ENCODE measurements at places on chromosomes 5 and 9.
A peak's percentile ranks its signal among the peaks of the same experiment; 100 is the strongest.

DNA sequence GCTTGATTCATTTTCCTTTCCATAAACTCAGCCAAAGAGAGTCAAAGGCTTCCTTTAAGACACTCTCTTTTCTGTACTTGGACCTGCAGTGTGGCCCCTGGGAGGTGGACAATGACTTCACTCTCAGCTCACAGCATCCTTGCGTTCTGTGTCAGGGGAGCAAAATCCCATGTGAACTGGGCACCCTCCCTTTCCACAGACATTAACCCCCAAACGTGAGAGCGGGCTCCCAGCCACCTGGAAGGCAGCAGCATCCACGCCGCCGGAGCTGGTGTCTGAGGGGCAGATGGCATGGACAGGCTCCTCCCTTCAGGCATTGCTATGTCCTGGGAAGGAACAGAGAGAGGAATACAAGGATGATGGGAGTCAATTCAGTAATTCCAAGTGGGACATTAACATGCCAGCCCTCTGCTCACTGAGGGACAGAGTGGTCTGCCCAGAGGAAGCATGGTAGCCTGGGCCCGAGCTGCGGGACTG, 39.5 kb downstream of the TRIP13 start:
- DNase-seq = peak; percentile 46

DNA sequence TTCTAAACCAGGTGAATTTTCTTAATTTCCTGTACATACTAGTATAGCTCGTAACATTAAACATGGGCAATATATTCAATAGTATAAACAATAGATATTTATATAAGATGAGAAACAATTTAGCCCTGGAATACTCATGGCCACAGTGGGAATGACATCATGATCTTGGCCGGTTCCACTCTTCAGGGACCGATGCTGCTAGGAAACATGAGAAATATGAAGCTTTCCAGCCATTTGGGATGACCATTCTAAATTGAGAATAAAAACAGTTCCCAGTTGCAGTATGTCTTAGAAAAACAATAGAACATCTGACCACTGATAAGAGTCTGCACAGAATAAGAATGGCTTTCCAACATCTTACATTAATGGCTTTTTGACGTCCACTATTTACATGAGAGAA, 33.3 kb upstream of the SLCO6A1 start:
- DNase-seq = no peak

DNA sequence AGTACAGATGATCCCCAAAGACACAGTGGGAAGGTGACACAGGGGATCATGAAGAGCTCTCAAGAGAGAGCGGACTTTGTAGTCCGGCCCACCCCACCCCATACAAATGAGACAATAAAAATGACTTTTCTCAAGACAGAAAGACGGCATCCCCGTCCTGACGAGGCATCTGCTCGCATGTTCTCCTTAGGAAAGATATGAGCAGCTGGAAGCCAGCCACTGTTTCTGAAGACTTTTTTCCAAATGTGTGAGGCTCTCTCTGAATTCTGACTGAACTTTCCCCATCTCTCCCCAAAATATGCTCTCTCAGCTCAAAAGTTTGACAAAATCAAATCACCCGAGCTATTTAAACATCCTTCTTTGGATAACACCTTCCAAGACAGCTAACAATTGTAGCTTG, 105.2 kb downstream of the RFK start:
- no peak for DNase-seq

DNA sequence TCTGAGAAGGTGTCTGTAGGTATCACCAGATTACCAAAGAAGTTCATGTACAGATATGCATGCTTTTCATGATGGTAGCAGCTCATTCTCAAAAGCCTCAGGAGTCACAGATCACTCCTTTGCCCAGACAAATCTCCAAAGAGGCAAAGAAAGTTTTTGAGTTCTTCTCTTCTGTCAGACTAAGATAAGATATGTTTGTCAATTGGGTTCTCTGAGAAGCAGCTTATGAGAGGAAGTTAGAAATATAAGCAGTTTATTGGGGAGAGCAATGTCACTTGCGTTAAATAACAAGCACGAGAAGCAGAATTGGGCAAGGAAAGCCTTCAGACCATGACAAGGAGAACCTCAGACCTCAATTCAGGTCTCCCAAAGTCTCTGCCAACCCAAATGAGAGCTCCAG, 219.2 kb upstream of the KLF4 start:
- no peak for DNase-seq

DNA sequence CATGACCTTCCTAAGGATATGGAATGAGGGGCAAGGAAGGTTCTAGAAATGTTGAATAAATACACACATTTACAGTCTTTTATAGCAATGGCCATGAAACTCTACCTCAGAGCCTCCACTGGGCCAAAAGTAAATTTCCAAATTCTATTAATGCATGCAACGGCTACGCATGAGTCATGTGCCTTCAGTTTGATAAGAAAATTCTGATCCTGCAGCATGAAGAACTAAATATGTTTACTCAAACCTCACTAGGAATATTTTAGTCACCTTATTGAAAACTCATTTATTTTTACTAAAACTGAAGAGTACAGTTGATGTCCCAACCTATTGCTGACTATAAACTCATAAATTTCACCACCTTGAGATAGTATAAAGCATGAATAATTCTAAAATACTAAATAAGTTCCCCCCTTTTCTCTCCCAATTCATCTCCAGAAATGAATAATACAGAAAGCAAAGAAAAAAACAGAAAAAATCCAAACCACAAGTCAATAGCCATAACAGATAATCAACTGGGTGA, 92.4 kb downstream of the GNAQ start:
- DNase-seq = no peak

- DNase-seq = no peak
Measured at GRCh38 chr5:72281764-72282499, 38.1 kb downstream of the MRPS27 start.

DNA sequence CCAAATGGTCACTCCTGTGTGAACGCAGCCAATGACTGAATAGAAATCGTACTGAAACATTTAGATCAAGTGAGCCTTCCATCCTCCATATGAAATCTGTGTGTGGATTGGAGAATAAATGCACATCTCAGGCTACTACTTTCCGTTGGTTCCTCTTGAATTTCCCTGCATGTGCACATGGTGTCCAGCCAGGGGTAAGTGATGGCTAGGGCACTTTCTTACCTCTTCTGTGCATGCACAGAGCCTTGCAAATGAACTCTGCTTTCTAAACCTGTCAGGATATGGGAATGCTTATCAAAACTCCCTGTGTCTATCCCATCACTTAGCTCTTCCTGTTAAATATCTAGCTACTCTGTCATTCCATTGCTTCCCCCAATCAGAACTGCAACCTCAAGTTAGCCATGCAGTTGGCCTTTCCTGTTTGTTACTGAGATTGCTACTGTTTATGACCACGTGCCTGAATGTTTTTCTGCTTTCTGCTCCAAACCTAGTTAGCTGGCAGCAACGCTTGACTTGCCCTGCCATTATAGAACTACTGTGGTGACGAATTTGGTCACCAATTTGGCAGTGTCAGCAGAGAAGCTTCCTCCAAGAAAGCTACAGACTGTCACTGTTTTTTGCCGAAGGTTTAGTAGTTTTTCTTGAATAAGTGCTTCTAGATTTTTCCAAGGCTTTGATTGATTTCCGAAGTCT, 661.6 kb downstream of the LRRC70 start:
- no peak for DNase-seq

DNA sequence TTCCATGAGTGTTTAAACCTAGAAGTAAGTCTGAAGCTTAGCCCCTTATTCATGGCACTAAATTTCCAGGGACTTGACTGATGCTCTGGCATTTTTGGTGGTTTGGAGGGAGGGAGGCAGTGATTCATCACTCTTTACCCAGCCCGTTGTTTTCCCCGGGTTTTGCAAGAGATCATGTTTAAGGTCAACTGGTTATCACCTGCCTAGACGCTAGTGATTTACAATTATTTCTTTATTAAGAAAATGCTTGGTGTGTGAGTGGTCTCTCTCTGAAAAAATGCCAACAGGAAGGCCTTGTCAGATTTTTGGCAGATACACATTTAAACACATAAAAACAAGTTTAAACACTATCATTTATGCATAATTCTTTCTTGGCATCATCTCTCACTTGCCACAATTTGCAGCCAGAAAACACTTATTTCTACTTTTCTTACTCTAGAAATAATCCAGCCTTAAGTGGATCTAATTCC, 737.9 kb upstream of the ZNF608 start:
- DNase-seq = no peak

DNA sequence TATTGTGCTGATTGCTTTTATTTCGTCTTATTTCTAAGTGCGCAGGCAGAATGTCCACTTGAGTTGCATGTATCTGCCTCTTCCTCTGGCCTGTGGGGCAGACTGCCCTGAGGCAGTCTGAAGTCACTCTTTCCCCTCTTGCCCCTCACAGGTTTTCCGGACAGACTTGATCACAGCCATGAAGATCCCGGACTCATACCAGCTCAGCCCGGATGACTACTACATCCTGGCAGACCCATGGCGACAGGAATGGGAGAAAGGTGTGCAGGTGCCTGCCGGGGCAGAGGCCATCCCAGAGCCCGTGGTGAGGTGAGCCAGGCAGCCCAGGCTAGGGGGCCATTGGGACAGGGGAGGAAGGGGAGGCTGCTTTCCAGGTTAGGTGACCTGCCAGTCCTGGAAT, 26.4 kb downstream of the JADE2 start:
- DNase-seq = no peak

- DNase-seq = no peak
Measured at GRCh38 chr9:29063031-29063430, 1489.8 kb upstream of the C9orf72 start.

DNA sequence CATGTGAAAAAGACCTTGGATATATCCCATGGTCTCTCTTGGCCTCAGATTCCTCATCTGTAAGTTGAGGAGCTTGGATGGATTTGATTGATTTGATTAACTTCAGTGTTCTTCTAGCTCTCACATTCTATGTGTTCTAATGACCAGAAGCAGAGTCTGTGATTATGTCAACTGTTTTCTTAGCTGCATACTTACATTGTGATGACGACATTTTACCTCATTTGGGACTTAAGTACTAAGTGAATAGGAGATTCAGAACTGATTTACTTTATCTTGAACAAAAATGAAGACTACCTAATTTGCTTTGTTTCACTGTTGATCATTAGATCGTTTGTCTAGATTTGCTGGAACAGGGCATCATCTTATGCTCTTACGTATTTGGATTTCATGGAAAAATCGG, 427.7 kb downstream of the SH3GL2 start:
- DNase-seq = no peak

- no peak for DNase-seq
Measured at GRCh38 chr5:133873449-133873848, 95.0 kb downstream of the C5orf15 start.

DNA sequence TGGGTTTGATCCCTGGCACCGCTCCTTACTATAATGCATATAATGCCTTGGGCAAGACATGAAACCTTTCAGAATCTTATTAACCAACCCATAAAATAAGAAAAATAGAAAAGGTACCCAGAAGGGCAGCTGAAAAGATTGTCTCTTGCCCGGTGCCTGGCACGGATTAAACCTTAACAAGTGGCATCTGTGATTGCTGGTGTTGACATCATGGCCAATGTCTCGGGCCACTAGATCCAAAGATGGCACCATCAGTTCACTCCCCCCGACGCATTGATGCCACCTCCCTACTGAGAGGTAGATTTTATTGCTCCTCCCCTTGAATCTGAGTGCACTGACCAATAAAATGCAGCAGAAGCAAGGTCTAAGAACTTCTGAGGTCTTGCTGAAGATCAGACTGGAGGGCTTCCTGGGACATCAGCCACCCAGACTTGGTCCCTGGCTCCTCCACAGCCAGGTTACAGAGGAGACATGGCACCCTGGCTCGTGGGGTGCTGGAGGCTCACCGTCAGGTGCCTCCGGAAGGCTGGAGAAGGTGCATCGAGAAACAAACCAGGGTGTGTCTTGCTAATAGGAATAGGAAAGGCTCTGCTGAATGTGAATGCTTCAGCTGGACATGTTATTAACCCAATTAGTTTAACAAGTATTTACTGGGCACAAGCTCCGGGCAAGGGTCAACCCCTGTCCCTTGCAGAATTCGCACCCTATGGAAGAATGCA, 80.0 kb upstream of the COL5A1 start:
- DNase-seq = no peak

DNA sequence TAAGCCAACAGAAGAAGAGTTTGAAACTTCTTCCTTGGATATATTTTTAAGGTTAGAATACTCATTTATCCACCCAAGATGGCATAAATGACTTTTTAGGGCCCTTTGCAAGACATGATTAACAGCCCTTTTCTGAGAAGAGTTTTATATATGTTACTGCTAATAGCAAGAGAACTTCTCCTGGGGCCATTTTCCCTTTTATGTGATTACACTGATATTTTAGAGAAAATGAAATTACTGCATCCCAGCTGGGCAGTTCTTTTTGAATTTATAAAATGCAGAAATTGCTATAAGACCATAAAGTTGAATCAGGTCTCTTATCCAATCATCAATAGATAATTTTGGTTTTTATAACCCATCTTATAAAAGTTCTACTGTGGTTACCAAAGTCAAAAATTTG, 161.3 kb upstream of the RFX3 start:
- no peak for DNase-seq

DNA sequence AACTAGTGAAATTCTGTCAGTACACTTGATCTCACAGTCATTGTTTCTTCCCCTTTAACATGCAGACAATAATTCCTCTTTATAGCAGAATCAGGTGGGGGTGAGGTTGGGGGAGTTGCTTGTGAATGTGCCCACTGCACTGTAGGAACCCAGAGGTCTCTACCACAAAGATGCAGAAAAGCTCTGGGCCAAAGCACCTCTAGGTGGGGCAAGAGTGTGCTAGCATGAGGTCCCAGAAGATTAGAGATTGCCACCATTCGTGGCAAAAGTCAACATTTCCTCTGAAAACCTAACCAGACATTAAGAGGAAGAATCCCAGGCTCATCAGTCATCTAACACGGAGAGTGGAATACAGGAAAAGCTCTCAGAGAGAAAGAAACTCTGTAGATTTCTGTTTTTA, 74.5 kb downstream of the PTCD2 start:
- no peak for DNase-seq

DNA sequence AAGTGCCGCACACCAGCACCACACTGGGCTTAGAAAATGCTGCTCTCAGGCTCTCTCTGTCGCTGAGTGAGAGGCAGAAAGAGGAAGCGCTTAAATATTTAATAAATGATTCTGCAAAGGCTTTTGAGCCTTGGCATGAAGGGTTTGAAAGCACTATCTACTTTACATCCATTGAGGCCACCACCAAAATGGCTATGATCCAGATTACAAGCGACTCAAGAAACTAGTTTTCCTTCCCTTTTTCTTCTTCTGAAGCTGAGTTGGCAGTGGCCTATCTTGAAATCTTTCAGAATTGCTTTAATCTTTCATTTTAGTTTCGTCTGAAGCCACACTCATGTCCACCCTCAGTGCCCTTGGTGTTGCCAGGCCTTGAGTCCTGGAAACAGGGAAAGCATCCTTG, 59.5 kb downstream of the EBF1 start:
- no peak for DNase-seq

GRCh38 chr9:78543353-78543752, 246.4 kb downstream of the PSAT1 start:
- DNase-seq = no peak
